ENCODE measurements at places on chromosomes 2 and 18. TPM values are rescaled to one million over a fixed set of nuclear protein-coding genes. Genes with fewer than 3 reads are reported as not detected.

GRCh38 chr2:126658905-126659561 is 3.1 kb downstream of the GYPC start:
- peak; percentile 88 for DNase-seq

GRCh38 chr2:221896505-221897151 is 324.5 kb upstream of the EPHA4 start:
- DNase-seq, result peak; percentile 57

DNA sequence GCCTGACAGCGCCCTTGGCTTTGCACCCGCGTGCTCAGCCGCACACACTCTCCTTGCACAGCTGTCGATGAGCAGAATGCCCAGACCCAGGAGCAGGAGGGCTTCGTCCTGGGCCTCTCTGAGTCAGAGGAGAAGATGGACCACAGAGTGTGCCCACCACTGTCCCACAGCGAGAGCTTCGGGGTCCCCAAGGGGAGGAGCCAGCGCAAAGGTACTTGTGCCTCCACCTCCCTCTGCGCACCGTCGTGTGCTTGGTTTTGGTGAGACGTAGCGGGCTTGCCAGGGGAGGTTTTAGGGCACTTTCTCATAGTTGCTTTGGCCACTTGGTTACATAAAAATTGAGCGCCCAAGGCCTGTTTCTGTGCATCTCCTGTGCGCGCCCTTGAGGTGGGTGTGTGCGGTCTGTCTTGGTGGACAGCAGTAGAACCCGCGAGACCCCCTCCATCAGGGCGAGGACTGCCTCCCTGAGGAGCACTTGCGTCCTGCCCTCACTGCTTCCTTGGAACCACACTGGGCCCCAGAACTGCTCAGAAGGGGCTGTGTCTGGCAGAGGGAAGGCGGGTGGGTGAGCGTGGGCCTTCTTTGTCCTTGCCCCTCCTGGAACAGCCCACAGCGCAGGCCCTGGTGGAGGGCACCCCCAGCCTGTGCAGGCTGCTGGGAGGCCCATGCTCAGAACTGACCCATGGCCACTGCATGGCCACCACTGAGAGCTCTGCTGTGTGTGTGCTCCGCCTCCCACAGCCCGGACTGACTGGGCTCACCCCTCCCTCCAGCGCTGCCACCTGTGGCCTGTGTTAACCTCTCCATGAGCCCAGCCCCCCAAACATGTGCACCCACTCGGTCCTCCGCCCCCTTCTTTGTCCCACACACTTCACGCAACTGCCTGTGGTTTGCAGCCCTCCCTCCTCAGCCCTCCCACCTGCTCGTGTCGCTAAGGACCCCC is 95.9 kb downstream of the DGKD start:
- no peak for DNase-seq

GRCh38 chr2:226066391-226066790 is 666.9 kb downstream of the NYAP2 start:
- DNase-seq, result no peak

- DNase-seq, result no peak
Measured at GRCh38 chr2:167134381-167135072, 246.2 kb downstream of the XIRP2 start.

- no peak for DNase-seq
Measured at GRCh38 chr18:74995419-74995736, 213.6 kb downstream of the PTGR3 start.

DNA sequence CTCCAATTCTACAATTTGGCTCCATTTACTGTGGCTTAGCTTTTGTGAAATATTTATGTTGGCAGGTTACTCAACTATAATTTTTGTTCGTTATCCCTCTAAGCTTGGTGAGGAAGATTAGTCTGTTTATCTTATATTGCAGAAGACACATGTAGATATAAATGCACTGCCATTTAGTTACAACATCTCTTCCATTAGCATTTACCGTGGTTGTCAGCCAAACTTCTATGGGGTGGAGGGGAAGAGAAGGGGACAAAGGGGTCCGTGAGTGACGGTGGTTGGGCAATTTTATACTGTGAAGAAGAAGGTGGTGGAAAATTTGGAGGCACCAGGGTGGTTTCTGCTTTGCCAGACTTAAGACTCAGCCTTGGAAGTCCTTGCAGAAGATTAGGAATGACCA is 117.6 kb upstream of the CXCR4 start:
- no peak for DNase-seq

GRCh38 chr2:9739531-9739964 is 103.7 kb upstream of the TAF1B start:
- DNase-seq, result peak; percentile 95

DNA sequence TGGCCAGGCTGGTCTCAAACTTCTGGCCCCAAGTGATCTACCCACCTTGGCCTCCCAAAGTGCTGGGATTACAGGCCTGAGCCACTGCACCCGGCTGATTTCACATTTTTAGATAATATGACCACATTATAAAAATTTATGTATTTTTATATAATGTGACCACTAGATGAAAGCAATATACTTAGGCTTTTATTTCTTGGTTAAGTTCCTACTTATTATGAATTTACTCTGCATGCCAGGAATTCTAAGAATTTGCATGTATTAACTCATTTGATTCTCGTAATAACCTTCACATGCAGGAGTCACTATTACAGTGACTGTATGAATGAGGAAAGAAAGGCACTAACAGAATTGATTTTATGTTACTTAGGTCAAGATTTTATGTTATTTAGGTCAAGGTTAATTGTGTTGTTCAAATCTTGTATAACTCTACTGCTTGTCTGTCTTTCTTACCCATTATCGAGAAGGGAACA is 25.6 kb upstream of the CASP8 start:
- no peak for DNase-seq

GRCh38 chr2:119197529-119198239 is 25.9 kb upstream of the STEAP3 start:
- no peak for DNase-seq

DNA sequence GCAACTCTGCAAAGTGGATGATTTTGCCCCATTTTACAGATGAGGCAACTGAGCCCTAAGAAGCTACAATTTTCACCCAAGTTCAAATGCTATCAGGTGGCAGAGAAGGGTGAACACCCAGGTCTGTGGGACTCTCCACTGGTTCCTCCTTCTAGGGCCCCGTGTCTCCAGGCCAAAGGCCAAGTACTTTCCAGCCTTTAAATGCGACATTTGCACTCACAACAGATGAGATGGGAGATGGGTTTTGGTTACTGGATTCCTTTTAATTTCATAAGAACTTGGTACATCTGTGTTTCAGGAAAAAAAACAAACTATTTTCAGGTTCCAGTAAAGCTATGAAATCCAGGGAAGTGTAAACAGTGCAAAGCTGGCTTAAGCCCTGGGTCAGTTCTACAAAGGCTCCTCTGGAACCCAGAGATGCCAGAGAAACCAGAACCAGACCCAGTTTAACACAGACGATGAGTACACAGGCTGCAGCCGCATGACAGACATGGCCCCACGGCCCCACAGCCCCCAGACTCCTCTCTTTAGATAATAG is 361.7 kb downstream of the ANAPC1 start:
- DNase-seq, result no peak

GRCh38 chr2:68189991-68190784 is 32.5 kb downstream of the PNO1 start:
- DNase-seq, result no peak

DNA sequence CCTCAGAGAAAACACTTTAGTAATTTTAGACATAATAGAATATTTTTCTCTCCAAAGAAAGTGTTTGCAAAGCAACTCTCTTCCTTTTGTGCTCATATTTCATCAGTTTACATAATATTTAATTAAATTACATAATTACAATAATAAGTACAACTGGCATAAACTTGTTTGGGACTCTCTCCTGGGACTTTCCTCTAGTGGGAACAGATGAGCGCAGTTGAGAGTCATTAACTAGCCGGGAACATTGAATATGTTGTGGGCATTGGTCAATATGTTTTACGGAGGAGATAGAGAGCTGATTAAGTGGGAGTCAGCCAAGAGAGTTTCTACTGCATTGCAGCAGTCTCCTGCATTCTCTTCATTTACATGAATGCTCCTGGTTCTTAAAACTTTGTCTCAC is 607.7 kb downstream of the ARHGAP15 start:
- DNase-seq, result no peak

DNA sequence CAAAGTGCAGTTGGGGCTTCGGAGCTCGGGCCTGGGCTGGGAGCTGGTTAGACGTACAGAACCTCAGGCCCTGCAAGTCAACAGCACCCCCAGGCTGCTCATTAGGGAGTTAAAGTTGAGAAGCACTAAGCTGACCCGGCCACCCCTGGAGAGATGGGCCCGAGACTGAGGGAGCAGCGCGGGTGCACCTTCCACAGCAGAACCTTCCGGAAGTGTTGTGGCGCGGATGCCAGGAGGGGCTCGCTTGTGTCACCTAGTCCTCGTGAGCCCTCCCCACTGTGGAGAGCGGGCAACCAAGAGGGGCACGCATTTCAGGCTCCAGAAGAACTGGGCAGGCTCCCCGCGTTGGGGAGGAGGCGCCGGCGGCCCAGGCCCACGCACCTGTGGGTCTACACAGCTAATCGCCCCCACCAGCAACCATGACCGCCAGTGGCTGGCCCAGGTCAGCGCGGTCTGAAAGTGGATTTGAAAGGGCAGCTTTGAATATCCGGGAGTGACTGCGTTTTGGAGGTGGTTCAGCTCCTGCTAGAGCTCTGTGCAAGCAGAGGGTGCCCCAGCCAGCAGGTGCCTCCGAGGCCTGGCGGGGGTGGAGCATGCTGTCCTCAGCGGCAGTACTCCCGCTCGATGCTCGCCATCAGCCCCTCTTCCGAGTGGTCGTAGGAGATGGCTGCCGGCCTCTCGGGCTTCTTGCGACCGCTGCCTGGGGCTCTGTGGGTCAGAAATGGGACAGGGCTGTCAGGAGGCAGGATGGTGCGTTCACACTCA is 15.1 kb downstream of the KLF11 start:
- peak; percentile 59 for DNase-seq

GRCh38 chr2:159362816-159363251 is 76.3 kb upstream of the WDSUB1 start:
- DNase-seq, result no peak

DNA sequence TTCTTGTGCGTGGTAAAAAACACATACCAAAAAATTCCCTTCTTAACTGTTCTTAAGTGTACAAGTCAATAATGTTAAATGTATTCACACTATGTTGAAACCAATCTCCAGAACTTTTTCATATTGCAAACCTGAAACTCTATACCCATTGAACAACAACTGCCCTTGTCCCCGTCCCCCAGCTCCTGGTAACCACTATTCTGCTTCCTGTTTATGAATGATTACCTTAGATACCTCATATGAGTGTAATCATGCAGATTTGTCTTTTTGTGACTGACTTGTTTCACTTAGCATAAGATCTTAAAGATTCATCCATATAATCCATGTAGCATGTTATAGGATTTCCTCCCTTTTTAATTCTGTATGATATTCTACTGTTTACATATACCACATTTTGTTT is 59.9 kb downstream of the NAT8 start:
- no peak for DNase-seq

- no peak for DNase-seq
Measured at GRCh38 chr2:118761771-118762170, 85.7 kb downstream of the EN1 start.

- DNase-seq, result no peak
Measured at GRCh38 chr2:45879406-45879805, 227.9 kb downstream of the PRKCE start.

Gene MYCN
- total RNA-seq, result 0.40 TPM

Gene CAVIN2
- 128 TPM for total RNA-seq

Gene SLC9A4
- total RNA-seq, result not detected

Gene HOXD8
- total RNA-seq, result 0.39 TPM

Gene SLC23A3
- 0.57 TPM for total RNA-seq

Gene MTX2
- total RNA-seq, result 47.6 TPM

Gene MIB1
- 29.5 TPM for total RNA-seq

Gene ZNF396
- 1.7 TPM for total RNA-seq

All from right cardiac atrium (tissue), 5 donors.